ENCODE measurements at places on chromosomes 1 and 21. TPM values are rescaled to one million over a fixed set of nuclear protein-coding genes. Genes with fewer than 3 reads are reported as not detected.

DNA sequence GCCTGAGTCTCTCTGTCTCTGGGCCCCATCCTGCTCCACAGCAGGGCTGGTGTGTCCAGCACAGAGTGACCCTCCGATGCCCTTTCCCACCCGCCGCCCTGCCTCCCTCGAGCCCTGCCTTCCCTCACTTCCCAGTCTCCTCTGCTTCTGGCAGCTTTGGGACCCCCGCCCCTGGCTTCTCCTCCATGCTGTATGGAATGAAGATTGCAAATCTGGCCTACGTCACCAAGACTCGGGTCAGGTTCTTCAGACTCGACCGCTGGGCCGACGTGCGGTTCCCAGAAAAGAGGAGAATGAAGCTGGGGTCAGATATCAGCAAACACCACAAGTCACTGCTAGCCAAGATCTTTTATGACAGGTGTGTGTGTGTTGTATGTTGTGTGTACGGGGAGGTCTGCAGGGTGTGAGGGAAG is 14.3 kb downstream of the MOV10 start:
- no peak overlapping the region for H3K27ac ChIP-seq
- peaks cover 22% of the 10 kb centered on the region for H3K4me1 ChIP-seq
- no peaks in the 10 kb centered on the region for H3K27me3 ChIP-seq

DNA sequence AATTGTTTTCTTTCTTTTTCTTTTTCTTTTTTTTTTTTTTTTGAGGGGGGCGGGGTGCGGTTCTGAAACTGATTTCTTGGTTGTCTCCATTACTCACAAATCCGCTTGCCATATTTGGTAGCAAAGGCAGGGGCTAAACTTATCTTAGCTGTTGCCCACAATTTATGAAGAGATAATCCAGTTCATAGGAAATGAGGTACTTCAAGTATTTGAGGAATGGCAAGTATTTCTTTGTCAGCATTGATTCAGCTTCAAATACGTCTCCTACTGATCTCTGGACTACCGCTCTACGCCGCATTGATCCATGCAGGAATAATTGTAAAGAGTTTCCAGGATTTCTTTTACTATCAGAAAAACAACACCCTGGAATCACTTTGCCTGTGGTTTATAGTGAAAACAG is 289.2 kb upstream of the DPYD start:
- DNase-seq: peak; percentile 89
- peaks cover 47% of the 10 kb centered on the region for H3K4me1 ChIP-seq
- H3K4me3 ChIP-seq: peak overlapping the region; percentile 87
- no peaks in the 10 kb centered on the region for H3K27me3 ChIP-seq

DNA sequence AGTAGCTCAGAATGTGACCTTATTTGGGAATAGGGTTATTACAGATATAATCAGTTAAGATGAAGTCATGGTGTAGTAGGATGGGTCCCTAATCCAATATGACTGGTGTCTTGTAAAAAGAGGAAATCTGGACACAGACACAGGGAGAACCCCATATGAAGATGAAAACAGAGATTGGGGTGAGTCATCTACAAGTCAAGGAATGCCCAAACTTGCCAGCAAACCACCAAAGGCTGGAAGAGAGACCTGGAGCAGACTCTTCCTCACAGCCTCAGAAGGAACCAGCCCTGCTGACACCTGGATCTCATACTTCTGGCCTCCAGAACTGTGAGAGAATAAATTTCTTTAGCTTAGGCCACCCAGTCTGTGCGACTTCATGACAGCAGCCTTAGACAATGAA is 29.9 kb downstream of the KRTAP19-8 start:
- H3K27me3 ChIP-seq: no peaks in the 10 kb centered on the region
- no peak overlapping the region for H3K27ac ChIP-seq
- no peak for DNase-seq

DNA sequence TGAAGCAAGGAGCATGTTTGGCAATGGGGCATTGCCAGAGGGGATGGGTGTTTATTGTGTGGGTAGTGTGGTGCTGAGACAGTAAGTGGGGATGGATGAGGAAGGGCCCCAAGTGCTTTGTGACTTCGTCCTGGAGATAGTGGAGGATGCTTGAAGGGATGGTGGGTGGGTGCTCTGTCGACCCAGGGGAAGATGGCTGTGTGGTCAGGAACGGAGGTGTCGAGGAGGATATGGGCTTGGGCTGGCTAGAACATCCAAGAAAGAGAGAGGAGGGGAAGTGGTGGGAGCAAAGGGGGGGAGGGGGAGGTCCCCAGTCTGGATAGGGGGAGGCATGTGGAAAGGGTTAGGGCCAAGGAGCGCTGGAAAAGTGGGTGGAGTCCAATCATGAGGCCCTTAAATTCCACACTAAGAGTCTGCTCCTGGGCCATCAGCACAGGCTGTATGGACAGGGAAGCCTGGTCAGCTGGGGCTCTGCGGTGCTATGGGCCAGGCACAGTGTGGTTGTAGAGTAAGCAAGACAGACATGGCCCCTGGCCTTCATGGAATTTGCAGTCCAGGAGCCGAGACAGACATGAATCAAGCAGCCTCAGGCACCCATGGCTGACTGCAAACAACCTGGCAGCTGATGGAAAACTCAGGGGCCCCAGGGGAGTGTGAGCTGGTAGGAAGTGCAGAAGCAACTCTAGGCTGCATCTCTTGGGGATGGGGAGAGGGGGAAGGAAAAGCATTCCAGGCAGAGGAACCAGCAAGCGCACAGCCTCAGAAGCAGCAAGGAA is 36.3 kb downstream of the EDN2 start:
- H3K4me3 ChIP-seq: no peak overlapping the region
- H3K36me3 ChIP-seq: no peaks in the 10 kb centered on the region
- H3K27ac ChIP-seq: no peak overlapping the region
- peaks cover 15% of the 10 kb centered on the region for H3K4me1 ChIP-seq
- H3K27me3 ChIP-seq: peaks cover 22% of the 10 kb centered on the region

- no peak overlapping the region for H3K4me3 ChIP-seq
Measured at GRCh38 chr1:87402241-87403002, 73.7 kb downstream of the LMO4 start.

SLAMF8 gene
- total RNA-seq: 0.11 TPM

RYR2 gene
- total RNA-seq: 0.19 TPM
